ENCODE measurements at places on chromosomes 11 and 22. TPM values are rescaled to one million over a fixed set of nuclear protein-coding genes. Genes with fewer than 3 reads are reported as not detected.

DNA sequence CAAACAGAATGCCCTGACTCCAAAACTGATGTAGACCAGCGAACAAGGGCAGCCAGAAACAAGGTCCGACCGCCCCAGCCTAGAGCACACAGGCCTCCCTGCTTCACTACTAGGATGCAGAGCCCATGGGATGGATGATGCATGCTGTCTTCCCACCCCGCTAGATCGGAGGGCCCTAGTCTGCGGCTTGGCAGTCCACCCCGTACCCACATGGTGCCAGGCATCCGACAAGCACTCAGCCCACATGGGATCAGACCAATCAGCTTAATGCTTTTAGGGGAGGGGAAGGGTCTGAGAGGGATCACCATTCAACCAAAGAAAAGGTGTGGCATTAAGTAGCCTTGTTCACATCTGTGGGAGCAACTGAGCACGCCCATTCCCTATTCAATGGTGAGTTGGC lies 30.6 kb downstream of the PISD start:
- DNase-seq: no peak

Gene HMBS
- total RNA-seq: 8.1 TPM

- DNase-seq: no peak
Measured at GRCh38 chr11:74138021-74138420, 32.8 kb downstream of the C2CD3 start.

Gene CREB3L1
- total RNA-seq: 10.5 TPM

Gene OR10G8
- total RNA-seq: not detected

Gene TTC36
- not detected for total RNA-seq

DNA sequence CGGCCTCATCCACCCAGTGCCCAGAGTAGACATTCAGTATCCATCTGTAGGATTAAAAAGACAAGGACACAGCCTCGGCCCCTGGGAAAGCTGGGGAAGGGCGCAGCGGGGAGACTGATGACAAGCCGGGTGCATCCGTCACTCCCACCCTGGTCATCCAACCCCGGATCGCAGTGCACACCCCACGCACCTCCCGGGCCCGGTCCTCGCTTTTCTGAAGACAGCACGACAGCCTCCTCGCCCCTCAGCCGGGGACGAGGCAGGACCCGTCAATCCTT lies 1.1 kb downstream of the FCHSD2 start:
- DNase-seq: peak; percentile 80

- no peak for DNase-seq
Measured at GRCh38 chr11:125320347-125321076, 156.0 kb downstream of the PKNOX2 start.

GRCh38 chr11:119038884-119039283 lies 8.2 kb upstream of the SLC37A4 start:
- DNase-seq: no peak

Gene MIAT
- total RNA-seq: 1.6 TPM

- DNase-seq: peak; percentile 9
Measured at GRCh38 chr11:2697866-2698265, 1.9 kb downstream of the KCNQ1OT1 start.

Gene AMOTL1
- 78.5 TPM for total RNA-seq

Gene MTFP1
- total RNA-seq: 4.1 TPM

DNA sequence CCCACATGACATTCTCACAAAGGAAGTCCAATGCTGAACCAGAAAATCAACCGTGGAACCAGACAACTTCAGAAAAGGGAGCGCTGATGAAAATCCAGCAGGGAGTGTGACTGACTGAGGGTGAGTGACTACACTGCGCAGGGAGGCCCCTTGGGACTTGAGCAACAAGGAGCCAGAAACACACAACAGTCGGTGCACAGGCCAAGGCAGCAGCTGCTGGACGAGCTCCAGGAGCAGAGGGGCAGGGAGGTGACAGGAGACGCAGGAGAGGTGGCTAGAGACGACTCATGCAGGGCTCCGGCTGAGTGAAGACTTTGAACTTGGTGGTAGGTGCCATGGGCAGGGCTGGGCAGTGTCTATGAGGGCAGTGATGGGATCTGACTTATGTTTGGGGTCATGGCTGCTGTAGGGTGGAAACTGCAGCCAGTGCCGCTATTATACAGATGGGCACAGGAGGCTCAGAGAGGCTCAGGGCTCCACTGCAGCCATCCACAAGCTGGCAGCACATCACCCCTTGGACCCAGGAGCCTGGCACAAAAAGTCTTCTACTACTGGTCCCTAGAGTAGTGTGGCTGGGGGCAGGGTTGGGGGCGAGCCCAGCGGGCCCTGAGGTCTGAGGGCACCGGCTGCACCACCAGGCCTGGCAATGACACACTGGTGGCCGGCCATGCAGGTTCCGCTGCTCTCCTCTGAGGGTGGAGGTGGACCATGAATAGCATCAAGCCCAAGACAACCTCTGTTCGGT lies 10.3 kb upstream of the FADD start:
- DNase-seq: peak; percentile 74

GRCh38 chr11:88332851-88333250 lies 4.7 kb downstream of the CTSC start:
- no peak for DNase-seq

DNA sequence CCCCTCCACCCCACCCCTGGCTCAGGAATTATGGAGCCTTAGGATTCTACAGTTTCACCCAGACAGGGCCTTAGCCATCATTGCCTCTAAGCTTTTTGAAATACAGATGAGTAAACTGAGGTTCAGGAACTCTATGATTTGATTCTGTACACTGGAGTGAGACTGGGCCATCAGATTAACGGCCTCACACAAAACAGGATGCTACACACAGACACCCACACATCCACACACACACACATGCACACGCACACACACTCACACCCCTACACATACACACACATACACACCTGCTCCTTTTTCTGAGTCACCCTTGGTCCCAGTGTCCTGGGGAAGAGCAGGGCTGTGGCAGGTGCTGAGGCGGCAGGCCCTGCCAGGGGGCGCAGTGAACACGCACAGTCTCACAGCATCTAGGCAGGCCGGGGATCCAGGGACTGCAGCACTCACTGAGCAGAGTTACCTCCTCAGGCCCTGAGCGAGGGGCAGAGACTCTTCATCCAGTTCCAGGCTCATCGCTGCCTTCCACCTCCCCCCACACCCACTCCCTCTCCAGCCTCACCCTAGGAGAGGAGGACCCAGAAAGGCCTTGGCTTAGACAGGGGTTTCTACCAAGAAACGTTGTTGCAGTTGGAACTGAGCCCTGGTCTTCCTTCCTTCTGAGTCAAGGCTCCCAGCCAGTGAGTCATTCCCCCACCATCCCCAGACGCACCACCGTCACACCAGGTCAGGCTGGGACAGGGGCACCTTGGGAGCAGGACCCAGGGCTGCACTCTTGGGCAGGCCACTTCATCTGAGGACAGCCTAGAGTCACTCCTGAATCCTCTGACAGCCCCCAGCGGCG lies 89.8 kb upstream of the PARVA start:
- DNase-seq: peak; percentile 93

Gene OR2AG2
- total RNA-seq: 0.10 TPM

Gene GPHA2
- not detected for total RNA-seq

DNA sequence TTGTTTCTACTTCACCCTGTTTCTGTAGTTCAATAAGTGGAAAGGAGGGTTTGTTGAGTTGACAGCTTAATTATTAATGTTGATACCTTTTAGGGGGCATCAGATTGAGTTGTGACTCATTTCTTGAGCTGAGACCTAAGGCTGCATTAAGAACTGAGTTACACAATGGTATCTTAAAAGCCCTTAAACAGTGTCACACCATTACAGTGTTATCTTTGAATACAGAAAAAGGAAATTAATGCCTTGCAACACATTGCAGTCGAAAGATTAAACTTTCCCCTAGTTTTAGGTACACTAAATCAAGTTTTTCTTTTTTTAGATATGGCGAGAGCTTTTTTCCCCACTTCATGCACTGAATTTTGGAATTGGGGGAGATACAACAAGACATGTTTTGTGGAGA lies 16.7 kb downstream of the PAFAH1B2 start:
- no peak for DNase-seq

DNA sequence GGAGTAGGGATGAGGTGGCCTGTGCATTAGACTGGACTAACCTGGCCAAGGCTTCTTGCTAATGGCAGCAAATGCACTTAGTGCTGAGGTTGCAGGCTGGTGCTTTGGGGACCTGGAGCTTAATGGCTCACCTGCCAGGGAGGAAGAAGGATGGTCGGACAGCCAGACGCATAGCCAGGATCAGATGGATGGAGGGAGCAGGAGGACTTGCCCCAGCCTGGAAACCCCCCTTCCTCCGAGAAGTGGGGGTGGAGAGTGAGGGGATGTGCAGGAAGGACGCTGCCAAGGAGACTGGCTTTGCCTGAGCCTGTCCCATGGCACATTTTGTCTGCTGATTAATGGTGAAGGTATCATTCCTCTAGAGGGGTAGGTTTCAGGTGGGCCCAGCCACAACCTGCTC lies 17.9 kb downstream of the IGLL1 start:
- peak; percentile 22 for DNase-seq

DNA sequence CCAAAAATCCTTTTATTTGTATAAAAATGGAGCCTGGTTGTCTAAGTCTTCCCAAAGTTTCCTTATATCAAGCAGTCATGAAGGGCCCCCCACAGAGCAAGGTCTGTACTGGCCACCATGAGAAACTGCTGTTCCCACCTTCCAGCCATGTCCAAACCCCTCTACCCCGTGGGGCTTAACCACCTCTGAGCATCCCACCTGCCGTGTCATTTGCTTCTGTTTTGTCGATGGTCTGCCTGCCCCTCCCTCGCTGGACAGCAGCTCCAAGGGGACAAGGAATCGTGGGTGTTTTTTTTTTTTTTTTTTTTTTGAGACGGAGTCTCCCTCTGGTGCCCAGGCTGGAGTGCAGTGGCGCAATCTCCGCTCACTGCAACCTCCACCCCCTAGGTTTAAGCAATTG lies 11.1 kb upstream of the ANO1 start:
- no peak for DNase-seq

Gene GRIA4
- 3.7 TPM for total RNA-seq

DNA sequence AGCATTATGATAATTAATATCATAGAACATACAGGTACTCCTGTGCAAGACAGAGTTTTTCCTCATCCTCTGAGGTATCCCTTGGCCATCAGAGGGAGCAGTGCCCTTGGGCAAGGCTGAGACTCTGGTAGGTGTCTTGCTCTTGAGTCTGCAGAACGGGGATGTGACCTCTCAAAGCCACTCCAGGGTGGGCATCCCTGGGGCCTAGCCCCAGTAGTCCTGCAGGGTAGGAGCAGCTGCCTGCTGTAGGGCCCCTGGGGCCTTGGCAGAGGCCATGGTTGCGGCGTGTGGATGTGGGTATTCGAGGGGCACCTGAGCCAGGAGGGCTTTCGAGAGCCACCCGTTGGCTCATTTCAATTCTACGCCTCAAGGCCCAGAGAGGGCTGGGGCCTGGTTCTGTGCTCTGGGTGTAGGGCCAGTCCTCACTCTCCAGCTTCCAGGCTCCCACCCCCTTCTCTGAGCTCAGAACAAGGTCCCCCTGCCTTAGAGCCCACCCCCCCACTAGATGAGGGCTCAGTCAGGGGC lies 7.7 kb upstream of the OMP start:
- peak; percentile 24 for DNase-seq

- no peak for DNase-seq
Measured at GRCh38 chr22:28464127-28464526, 215.5 kb downstream of the TTC28 start.

- DNase-seq: no peak
Measured at GRCh38 chr11:44506375-44507016, 59.0 kb upstream of the CD82 start.

GRCh38 chr22:48901324-48901723 lies 926.3 kb downstream of the BRD1 start:
- no peak for DNase-seq

Gene FAR1
- total RNA-seq: 67.1 TPM

Gene BIK
- not detected for total RNA-seq

Gene SCO2
- 5.1 TPM for total RNA-seq

- DNase-seq: peak; percentile 56
Measured at GRCh38 chr22:46795845-46796565, 33.6 kb downstream of the TBC1D22A start.

Gene CCDC73
- total RNA-seq: not detected

DNA sequence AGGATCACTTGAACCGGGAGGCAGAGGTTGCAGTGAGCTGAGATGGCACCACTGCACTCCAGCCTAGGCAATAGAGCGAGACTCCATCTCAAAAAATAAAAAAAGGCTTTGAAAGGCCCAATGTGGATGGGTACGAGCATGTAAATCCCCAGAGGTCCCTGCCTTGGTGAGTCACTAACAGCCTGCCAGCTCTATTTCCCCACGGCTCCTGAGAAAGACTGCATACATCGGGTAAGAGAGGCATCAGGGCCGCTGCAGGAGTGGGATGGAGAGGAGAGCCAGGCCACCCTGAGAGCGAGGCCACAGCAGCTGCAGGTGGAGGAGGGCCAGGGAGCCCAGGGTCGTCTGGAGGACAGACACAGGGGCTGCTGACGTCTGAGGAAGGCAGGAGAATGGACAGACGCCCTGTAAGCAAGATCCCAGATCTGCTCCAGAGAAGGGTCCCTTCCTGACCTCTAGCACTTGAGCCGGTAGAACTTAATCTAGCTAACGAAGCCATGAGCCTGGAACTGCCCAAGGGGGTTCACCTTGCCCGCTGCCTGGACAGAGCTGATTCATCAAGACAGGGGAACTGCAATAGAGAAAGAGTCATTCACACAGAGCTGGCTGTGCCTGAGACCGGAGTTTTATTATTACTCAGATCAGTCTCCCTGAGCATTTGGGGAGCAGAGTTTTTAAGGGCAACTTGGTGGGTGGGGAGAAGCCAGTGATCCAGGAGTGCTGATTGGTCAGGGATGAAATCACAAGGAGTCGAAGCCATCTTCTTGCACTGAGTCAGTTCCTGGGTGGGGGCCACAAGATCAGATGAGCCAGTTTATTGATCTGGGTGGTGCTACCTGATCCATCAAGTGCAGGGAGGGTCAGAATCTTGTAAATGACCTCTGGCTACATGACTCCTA lies 5.1 kb upstream of the KRTAP5-9 start:
- DNase-seq: no peak

GRCh38 chr11:129280027-129280811 lies 88.1 kb upstream of the ARHGAP32 start:
- no peak for DNase-seq

DNA sequence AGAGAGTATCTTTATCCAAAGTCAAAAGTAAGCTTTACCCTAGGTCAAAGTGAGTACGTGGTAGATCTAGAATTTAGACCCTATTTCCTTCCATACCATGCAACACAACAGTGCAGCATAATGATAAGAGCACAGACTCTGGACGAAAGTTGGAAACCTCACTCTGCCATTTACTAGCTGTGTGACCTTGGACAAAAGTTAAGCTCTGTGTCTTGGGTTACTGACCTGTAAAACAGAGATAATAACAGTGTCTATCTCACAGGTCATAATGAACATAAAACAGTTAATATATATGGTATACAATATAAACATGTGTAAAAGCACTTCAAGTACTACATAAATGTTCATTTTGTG lies 13.6 kb upstream of the CHRNA10 start:
- DNase-seq: no peak

- DNase-seq: no peak
Measured at GRCh38 chr11:64851831-64852351, 7.4 kb upstream of the CDC42BPG start.

GRCh38 chr11:47415949-47416472 lies 7.6 kb downstream of the SLC39A13 start:
- DNase-seq: peak; percentile 96

GRCh38 chr22:36332623-36333332 lies 55.0 kb downstream of the MYH9 start:
- no peak for DNase-seq

All from aorta (tissue), 5 donors.